ENCODE measurements at places on chromosomes 3 and 15. TPM values are rescaled to one million over a fixed set of nuclear protein-coding genes. Genes with fewer than 3 reads are reported as not detected.

Gene BRPF1
- total RNA-seq = 19.8 TPM

Gene ADCY5
- not detected for total RNA-seq

Gene FOXB1
- total RNA-seq = not detected

Gene UBA7
- total RNA-seq = 46.2 TPM

Gene MON1A
- total RNA-seq = 23.2 TPM

Gene CNTN3
- not detected for total RNA-seq

Gene FRMD5
- 0.54 TPM for total RNA-seq

Gene GP9
- total RNA-seq = 0.53 TPM

Gene GPR62
- total RNA-seq = 0.20 TPM

Gene MESP2
- not detected for total RNA-seq

Gene FAM107A
- 83.0 TPM for total RNA-seq

Gene SPINT1
- total RNA-seq = 2.2 TPM

Gene ITIH1
- total RNA-seq = not detected

Data from mammary microvascular endothelial cell (primary cell).